ENCODE measurements at places on chromosomes 16 and 17.

GRCh38 chr17:6548578-6549330 is 7.6 kb downstream of the PITPNM3 start:
- no peak for DNase-seq

- DNase-seq, result no peak
These were observed 136.0 kb upstream of the TNRC6C start for GRCh38 chr17:77822302-77823030.

- DNase-seq, result no peak
These were observed 76.4 kb downstream of the TOX3 start for GRCh38 chr16:52470585-52470984.

GRCh38 chr17:55347341-55347740 is 74.3 kb downstream of the MMD start:
- no peak for DNase-seq

DNA sequence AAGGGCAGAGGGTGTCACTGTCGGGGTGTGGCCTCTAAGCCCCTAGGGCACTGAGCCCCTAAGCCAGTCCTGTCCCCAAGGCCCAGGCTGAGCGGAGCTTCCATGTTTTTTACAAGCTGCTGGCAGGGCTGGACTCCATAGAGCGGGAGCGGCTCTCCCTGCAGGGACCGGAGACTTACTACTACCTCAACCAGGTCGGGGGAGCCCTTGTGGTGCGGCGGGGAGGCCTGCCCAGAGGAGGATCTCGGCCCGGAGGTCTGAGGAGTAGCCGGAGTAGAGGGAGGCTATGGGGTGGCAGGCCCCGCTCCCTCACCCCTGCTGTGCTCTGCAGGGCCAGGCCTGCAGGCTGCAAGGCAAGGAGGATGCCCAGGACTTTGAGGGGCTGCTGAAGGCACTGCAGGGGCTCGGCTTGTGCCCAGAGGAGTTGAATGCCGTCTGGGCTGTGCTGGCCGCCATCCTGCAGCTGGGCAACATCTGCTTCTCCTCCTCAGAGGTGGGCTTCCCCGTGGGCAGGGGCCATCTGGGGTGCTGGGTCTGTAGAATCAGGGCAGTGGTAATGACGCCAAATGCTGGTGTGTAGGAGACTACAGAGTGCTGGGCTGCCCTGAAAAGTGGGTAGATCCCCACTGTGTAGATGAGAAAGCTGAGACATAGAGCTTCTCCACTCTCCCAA is 4.9 kb downstream of the MYO15B start:
- DNase-seq, result no peak

- DNase-seq, result peak; percentile 66
These were observed at the start of gene EDC4 for GRCh38 chr16:67872631-67873434. EDC4 (plus strand) TSS chr16:67873052; CDS start chr16:67873262, 210 bp downstream.

DNA sequence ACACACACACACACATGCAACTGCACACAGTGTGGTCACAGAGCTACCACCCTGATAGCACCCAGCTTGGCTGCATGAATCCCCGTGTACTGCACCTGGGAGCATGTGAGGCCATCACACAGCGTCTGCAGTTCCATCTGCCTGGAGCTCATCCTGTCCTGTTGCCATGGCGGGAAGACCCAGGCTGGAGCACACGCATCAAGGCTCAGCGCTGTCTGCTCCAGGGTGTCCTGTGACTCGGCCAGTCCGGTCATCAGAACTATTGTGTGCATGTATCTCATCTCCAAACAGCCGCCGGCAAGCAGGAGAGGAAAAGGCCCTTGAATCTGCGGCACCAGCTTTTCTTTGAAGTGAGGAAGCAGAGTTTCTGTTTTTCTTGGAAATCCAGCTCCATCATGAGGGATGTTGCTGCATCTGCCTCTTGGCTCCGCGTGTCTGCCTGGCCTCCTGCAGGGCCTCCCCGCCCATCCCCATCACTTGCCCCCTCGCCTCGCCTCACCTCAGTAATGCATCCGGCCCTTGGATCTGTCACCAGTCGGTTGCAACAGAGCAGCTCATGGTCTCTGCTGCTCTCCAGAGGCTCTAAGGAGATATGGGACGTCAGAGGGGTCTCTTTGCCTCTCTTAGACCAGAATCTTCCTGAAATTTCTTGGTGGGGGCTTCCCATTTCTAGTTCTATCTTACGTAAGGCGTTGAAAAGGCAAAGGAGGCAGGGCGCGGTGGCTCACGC is 23.7 kb downstream of the CACNG4 start:
- no peak for DNase-seq

- DNase-seq, result no peak
These were observed 926 bp upstream of the SHCBP1 start for GRCh38 chr16:46621934-46622676.

- no peak for DNase-seq
These were observed 15.3 kb downstream of the KLHL36 start for GRCh38 chr16:84663433-84664101.

GRCh38 chr16:49858200-49859124 is 2.5 kb upstream of the ZNF423 start:
- peak; percentile 29 for DNase-seq

DNA sequence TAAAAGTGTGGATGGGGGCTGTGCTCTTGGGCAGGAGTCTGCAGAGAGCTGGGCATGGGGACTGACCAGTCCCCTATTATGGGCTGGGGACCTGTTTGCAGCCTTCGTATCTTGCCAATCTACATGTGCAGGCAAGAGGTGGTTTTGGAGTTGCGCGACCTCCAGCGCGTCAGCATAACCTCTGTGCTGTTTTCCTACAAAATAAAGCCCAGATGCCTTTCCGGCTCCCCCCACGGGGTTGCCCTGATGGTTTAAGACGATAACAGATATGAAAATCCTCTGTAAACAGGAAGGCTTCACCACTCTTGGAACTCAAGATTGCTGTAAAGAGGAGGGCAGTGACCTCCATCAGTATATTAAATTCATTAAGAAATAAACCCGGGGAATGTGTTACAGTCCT is 16.5 kb upstream of the SPPL2C start:
- no peak for DNase-seq

DNA sequence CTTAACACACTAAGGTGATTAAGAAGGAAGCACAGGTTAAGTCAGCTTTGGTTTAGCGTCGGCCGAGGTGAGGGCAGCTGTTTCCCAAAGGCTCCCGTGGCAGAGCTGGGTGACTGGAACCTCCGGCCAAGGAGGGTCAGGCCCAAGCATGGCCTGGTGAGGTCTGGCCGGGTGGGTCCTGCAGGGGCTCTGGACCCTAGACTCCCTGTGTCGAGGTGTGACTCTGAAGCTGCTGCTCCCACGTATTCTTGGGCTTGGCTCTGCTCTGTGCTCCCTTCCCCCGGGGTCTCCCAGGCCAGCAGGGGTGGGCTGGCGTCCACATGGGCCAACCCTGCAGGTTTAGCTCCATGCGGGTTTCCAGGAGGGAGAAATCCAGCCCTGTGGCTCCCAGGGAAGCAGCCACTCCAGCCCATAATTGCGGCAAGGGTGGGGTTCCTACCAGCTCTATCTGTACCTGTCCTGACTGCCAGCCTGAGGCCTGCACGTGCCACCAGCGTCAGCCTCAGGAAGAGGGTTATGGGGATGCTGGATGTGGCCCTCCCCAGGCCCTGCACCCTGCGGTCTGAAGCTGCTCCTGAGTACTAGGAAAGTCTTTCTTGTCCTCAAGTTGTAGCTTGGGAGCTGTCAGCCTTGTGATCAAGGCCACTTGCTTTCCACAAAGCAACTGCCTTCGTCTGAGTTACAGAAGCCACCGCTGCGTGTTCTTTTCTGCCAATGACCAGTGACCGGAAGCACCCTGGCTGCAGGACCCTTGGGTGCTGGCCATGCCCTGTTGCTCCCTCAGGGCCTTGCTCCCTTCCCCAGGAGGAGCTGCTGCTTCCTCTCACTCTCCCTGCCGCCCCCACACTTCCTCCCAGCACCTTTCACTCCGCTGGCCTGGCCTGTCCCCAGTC is 4.8 kb downstream of the CDK5R1 start:
- no peak for DNase-seq

- no peak for DNase-seq
These were observed 114.8 kb upstream of the RBFOX1 start for GRCh38 chr16:7217797-7218196.

GRCh38 chr16:84138824-84139627 is 6.0 kb downstream of the HSDL1 start:
- DNase-seq, result no peak

DNA sequence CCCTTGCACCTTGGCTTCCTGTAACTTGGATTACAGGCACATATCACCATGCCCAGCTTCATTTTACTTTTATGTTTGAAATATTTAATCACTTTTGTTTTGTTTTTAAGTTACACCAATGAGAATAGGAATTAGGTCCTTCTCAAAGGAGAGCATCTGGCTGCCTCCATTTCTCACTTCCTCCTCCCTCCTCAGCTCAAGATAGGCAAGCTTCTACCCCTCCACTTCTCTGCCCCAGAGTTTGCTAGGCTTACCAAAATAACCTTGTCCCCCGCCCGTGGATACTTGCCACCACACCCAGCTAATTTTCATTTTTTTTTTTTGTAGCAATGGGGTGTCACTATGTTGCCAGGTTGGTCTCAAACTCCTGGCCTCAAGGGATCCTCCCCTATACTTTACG is 17.9 kb downstream of the GABARAPL2 start:
- DNase-seq, result no peak

DNA sequence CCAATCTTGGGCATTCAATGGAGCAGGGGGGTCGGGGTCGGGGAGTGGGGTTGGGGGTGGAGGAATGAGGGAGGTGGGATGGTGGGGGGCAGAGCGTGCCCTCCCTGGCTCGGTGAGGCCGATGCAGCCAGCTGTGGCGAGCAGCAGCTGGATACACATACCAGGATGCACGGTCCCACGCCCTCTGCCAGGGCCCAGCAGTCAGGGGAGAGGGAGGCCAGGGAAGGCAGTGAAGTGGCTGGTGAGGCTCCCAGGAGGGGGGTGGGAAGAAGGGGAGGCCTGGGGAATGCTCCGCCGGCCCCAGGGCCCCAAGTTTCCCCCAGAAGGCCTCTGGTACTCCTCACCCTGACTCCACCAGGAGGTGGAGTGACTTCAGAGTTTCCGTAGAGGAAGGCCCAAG is 77.6 kb upstream of the LHX1 start:
- DNase-seq, result no peak

DNA sequence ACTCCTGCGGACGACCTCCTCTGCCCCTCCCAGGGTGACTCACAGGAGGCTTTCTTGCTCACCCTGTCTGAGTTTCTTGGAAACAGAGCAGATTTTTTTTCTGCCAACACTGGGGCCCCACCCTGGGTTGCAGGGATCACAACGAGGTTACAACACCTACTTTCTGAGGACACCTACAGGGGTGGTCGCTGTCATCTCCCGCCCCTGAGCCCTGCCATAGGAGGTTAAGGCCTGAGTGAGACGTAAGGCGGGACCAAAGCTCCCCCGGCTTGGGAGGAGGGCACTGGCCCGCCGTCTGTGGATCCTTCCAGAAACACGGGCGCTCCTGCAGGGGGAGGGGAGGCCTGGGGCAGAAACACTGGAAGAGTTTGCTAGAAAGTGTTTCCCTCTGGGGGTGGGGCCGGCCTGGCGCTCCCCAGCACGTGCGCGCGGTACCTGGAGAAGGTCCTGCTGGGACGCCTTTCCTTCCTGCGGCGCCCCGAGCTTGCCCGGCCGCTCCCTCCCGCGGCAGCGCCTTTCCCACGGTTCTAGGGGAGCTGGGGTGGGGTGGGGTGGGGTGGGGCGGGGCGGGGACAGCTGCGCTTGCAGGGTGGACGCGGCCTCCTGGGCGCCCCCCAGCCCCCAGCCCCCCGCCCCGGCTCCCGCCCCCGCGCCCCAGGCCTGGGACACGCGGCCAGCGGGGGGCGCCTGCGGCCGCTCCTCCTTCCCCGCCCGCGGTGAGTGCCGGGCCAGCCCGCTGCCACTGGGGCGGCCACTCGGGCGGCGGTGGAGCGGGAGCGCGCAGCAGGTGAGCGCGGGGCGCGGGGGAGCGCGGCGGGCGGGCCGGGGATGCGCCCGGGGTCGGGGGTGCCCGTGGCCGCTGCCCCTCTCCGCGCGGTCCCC is 20.7 kb upstream of the ADCY7 start:
- no peak for DNase-seq

DNA sequence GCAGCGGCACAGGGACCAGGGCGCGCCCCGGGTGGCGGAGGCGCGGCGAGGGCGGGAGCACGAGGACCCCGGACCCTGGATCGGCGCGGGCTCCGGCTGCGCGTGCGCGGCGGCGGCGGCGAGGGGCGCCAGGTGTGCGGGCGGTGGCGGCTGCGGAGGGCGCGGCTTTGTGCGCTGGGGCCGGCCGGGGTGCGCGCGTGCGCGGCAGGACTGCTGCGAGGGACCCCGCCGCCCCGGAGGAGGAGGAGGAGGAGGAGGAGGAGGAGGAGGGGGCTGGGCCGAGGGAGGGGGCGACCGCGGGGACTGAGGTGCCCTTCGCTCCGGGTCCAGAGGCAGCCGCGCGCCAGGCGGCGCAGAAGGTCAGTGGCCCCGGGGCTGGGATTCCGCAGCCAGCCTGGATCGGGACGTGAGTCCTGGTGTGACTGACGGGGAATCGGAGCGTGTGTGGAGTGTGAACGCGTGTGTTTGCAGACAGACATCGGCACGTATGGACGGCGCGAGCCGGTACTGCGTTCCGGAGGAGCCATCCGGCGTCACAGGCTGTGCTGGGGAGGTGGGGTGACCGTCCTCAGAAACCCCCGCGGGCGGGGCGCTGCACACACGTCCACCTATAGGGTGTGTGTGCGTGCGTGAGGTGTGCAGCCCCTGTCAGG is 19.5 kb upstream of the RAP1GAP2 start:
- DNase-seq, result no peak

Data from tibial nerve (tissue), 4 donors.